Activated CD8-positive, alpha-beta memory T cell treated with anti-CD3 and anti-CD28 coated beads for 24 hours (primary cell): ENCODE measurements at places on chromosomes 7 and 10.

DNA sequence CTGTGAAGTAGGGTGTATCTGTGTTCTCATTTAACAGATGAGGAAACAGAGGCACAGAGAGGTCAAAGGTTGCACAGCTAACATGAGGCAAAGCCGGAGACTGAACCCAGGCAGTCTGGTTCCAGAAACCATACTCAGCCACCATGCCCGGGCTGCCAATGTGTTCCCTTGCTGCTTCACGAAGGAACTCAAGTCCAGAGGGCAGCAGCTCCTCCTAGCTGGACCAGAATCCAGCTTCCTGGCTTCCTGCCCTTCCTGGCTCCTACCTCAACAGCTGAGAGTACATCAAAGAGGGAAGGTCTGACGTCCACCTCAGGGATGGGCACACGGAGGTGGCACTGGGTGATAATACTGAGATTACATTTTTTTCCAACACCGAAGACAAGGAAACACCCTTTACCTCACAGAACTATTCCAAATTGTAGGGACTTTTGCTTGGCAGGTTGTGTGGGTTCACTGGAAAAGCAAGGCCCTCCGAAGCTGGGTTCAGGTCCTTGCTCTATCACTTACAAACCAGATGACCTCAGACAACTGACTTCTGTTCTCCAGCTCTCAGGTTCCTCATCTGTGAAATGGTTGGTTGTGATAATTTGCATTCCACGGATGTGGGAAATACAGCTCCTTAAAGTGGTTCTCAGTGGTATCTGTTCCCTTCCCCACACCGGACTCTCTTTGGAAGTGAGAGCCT is 154.1 kb upstream of the ZMIZ1 start:
- no peak for DNase-seq

GRCh38 chr10:32038777-32039176 is 17.4 kb downstream of the KIF5B start:
- no peak for DNase-seq

DNA sequence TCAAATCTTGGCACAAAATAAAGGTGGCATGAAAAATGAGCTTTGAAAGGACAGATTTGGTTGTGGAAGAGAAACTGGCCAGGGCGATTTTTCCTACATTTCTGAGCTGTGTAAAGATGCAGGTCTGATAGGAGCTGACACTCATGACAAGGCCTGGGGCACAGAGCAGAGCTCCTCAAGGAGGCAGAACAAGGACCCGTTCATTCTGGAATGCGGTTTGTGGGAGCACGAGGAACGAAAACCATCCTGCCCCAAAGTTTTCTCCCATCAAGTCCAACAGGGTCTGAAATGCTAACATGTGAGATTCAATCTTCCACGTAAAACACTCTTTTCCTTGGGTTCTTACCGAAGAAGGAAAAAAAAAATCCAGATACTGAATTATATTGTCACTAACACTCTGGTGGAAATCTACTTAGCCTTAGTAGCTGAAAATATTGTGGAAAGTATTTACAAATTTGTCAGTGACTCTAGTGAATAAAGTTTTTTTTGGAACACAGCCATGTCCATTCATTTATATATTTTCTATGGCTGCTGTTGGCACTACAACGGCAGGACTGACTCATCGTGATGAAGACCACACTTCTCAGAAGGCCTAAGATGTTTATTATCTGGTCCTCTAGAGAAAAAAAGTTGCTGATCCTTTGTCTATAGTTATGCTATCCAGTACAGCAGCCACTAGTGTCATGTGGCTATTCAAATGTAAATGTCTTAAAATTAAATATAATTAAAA is 215.7 kb downstream of the BAMBI start:
- no peak for DNase-seq

DNA sequence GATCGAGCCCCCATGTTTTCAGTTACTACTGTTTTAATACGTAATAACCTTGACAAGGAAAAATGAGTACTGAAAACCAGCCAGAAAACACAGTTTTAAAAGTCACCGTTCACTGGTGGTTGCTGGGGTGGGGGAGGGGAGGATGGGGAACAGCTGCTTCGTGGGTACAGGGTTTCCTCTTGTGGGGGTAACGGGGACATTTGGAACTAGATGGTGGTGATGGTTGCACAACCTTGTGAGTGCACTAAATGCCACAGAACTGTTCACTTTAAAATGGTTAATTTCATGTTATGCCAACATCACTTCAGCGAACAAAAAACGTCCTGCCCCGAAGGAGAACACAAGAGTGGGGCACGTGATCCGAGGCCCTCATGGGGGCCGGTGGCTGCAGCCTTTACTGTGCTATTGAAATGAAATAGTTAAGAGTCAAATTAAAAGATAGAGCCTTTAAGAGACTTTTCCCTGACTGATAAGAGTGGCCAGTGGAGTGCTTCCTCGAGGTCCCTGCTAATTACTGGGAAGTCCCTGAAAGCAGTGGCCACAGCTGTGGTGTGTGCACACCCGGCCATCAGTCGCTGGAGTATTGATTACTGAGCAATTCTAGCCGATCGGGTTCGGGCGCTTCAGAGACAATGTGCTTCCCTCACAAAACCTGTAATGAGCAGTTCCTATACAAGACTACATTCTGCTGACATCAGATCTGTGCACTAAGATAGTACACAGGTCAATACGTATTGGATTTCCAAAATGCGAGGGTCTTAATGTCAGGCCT is 80.3 kb downstream of the EBF3 start:
- DNase-seq: no peak

- peak; percentile 75 for DNase-seq
Observed at GRCh38 chr10:3783682-3784432, 1.2 kb downstream of the KLF6 start.

GRCh38 chr7:83451501-83452045 is 197.4 kb downstream of the SEMA3E start:
- no peak for DNase-seq

- no peak for DNase-seq
Observed at GRCh38 chr10:69466158-69466490, 14.9 kb downstream of the TSPAN15 start.

- DNase-seq: no peak
Observed at GRCh38 chr7:157674715-157675426, 338.1 kb downstream of the DNAJB6 start.

DNA sequence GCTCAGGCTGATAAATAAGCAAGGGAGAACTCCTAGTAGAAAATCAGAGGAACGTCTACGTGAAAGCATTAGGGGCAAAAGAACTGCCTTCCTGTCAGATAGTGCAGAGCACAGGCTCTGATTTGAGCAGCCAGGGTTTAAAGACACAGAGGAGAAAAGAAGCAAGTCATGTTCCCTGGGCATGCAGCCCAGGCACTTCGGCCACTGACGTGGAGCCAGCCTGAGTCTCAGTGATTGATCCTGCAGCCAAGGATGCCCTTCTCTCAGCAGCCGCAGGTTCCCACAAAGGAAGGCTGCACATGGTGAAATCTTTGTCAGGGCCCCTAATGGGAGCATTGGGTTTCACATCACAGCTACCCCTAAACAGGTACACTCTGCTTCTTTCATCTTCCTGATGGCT is 161.7 kb upstream of the HPS1 start:
- DNase-seq: no peak

DNA sequence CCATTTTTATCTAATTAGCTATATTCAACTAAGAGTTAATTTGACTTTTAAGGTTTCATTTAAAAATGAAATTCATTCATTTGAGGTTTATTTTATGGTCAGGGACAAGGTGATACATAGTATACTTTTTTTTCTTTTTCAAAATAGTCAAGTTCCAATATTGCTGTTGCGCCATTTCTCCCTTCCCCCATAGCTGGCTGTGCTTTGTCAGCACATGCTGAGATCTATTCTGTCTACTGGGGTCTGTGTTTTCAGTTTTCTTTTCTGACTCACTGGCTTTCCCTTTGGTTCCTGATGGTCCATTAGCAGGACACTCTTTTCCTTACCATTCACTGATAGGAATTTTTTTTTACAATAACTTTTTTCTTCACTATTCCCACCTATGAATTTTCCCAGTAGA is 336.4 kb upstream of the TMEM229A start:
- DNase-seq: no peak

GRCh38 chr10:99938563-99938962 is 71.2 kb downstream of the DNMBP start:
- DNase-seq: no peak

DNA sequence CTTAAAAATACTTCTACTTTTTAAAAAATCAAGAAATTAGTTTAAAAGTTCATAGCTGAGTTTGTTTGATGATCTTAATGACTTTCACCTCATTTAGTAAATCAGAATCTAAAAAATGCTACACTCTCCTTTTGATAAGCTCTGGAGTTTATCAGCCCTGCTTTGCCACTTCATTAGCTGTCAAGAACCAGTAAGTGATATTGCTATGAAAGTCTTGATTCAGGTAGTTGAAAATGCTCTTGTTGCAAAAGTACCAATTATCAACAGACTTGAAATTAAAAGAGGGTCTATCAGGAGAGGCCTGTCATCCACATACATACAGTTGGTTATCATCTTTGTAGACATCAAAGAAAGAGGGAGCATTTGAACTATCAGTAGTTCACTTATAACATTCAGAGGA is 41.6 kb downstream of the SEMA3A start:
- DNase-seq: no peak

DNA sequence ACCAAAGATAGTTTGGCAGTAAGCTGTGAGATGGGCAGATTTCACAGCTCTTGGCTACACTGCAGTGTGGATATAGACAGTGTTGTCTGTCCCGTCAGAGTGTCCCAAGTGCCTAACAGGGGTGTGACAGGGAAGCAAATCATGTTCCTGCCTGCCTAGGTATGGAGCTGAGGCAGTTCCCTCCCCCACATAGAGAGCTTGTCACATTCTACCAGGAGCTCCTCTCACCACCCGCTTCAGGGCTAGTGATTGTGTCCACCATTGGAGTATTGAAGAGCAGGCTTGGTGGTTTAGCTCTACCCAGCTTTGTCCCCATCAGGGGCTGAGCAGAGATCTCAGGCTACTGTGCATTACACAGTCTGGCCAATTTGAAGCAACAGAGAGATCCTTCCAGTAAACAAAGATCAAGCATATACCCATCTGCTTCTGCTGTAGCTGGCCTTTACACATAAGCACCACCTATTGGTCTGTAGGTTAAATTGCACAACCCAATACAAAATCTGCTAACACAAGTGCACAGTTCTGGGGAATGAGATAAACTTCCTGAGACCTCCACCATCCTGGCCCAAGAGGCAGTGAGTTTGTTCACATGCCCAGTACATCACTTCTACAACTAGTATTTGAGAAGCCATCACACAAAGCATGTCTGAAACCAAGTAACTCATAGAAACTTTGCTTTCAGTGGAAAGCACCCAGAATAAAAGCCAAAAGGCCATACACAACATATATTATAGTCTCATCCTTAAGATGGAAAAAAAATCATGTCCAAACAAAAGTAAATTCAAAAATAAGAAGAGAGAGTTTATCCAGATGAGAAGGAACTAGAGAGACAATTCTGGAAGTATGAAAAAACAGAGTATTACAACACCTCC is 67.3 kb downstream of the GLCCI1 start:
- no peak for DNase-seq

GRCh38 chr7:96300986-96301385 is 20.9 kb downstream of the SLC25A13 start:
- DNase-seq: no peak

DNA sequence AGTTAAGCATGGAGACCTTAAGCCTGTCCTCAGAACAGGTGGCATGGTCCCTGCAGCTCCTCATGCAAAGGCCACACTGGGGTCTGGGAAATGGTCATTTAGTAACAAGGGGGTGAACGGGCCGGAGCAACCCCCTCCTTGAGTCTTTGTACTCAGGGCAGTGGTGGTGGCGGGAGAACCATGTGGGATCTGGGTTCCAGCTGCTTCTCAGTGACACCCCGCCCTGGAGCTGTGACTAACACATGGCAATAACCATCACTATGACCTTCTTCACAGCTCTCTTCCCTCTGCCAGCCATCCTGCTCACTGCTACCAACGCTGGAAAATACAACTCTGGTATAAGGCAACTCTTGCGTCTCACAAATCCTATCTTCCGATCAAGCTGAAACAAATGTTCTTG is 203.4 kb upstream of the FRMD4A start:
- no peak for DNase-seq

DNA sequence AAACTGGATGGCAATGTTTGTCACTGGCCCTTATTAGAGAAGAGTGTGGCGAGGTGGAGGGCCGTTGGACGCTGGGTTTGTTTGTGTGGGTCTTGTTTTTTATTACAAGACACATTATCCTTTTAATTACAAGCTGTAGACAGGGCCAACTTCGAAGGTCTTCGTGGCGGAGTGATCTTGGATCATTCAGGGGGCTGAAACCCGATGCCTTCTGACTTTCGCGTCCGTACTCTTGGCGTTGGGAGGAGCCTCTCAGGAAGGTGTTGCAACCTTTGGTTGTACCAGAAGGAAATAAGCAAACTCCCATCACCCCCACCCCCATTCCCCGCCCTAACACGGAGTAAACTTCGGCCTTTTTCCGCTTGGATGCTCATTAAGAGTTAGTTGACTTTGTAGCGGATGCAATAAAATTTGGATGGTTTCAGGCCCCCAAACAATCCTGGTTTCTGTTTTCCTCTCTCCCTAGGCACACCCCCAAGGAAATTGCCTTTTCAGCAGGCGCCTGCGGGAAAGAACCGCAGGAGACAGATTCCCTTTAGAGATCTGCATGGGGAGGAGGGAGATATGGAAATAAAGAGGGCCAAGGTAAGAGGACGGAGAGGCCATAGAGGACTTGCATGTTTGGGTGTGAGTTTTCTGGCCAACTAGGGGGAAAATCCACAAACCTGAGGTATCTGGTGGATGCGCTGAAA is 294.5 kb upstream of the NFE2L3 start:
- DNase-seq: no peak

GRCh38 chr7:7103343-7104313 is 78.7 kb upstream of the C1GALT1 start:
- DNase-seq: no peak

DNA sequence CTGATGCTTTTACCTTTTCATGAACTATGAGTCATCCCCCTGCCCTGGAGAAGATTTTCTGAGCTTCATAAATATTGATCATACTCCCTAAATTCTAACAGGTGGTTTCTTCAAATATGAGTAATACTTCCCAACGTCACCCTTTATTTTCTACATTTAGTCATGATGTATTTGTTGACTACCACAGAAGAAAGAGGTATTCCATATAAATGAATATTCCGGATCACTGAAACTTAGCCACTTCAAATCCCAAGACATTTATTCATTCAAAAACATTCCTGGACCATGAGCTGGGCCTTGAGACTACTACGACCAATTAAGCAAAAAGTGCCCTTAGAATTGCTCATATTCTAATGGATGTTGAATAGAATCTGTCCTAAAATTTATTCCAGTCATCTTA is 395.8 kb upstream of the NPVF start:
- no peak for DNase-seq

DNA sequence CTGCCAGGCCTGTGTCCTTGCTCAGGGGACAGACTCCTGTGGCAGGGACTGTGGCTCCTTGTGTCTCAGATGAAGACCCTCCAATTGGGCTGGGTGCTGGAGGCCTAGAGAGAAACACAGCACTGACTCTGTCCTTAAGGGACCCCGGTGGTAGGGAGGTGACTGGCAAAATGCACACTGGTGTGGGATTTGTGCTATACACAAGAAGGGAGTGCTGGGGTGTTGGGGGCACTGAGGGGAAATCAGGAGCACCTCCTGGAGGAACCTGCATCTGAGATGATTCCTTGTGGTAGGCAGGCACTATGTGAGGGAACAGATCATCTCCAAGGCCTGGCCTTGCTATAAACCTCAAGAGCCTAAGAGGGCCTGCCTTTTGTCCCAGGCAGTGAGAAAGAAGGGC is 149.2 kb downstream of the RPS24 start:
- no peak for DNase-seq

GRCh38 chr7:129845972-129846327 is 106.8 kb downstream of the UBE2H start:
- DNase-seq: no peak

- DNase-seq: no peak
Observed at GRCh38 chr10:76543655-76544054, 1094.0 kb downstream of the KCNMA1 start.
